ENCODE measurements at places on chromosomes 11 and 22.

GRCh38 chr11:74466916-74467885, at the start of gene KCNE3:
Gene KCNE3, minus strand, starts transcription at chr11:74467549. Its CDS starts 9,986 bp downstream, at chr11:74457563.
- no peak for DNase-seq

DNA sequence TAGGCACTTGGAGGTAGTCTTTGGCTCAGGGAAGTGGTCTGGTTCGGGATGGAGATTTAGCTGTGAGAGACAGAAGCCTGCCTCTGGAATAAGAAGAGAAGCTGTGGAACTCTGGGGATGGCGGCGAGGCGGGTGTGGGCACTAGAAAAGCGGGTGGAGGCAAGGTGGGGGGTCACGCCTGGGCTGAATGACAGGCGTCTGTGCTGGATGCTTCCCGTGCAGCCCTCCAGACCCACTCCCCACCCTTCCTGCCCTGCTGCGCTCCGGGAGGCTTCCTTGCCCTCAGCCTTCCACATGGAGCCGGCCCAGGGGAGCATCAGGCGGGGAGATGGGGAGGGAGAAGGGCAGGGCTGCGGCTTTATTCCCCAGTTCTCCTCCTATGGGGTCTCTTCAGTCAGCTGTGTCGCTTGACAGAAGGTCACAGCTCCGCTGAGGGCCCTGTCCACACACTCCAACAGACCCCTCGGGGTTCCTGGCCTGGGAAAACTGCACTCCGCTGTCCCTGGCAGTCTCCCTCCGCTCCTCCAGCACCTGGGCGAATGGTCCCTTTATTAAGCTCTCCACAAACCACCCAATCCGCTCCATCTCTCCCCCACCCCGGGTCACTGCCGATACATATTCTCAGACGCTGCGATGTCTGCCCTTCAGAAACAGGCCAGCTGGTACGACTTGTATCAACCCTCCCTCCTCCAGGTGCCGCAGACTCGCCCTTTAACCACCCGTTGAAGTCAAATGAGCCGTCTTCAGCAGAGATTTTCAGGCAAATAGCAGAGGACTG, 6.2 kb downstream of the DNAJB13 start:
- peak; percentile 14 for DNase-seq

DNA sequence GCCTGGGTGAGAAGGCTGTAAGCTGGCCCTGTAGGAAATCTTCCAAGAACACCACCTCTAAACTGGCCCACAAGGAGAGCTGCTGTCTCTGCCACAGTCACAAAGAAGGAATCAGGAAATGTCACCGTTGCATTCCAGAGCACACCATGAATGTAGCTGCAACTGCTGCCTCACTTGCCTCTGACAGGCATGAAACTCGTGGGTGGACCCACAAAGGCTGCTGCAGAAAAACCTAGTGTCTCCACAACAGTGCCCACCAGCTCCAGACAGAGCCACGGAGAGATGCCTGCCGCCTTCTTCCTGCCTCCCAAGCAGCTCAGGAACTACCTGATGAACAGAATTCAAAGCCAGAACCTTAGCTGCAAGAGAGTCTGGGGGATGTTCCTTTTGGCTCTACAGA, 10.5 kb downstream of the DNAJB13 start:
- no peak for DNase-seq

- no peak for DNase-seq
Measured at GRCh38 chr11:112343368-112344039, 82.8 kb upstream of the PLET1 start.

DNA sequence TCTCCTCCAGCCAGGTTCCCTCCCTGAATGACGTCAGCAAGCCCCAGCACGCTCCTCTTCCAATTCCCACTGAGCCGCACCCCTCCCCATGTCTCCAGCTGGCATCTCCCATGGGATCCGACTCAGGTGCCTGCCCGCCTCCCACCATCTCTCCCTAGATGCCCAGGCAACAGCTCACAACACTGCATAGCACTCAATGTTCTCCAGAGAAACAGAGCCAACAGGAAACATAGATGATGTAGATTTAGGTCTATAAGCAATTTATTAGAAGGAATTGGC, 532.3 kb downstream of the BRD1 start:
- no peak for DNase-seq

- DNase-seq: no peak
Measured at GRCh38 chr11:29019960-29020683, 911.9 kb downstream of the METTL15 start.

DNA sequence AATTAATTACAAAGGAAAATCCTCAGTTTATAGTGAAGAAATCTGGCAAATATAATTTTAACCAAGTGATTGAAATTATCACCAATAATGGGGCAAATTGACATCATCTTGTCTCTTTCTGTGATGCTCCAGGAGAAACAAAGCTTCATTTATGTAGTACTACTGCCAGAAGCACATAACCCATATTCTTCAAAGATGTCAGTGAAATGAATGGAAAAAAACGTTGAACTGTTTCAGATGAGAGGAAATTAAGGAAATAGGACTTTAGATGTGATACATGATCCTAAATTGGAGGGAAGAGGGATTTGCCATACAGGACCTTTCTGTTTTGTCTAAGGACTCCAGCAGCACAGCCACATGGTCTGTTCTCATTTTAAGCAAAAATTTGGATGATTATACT, 57.6 kb downstream of the PPP6R3 start:
- peak; percentile 67 for DNase-seq

DNA sequence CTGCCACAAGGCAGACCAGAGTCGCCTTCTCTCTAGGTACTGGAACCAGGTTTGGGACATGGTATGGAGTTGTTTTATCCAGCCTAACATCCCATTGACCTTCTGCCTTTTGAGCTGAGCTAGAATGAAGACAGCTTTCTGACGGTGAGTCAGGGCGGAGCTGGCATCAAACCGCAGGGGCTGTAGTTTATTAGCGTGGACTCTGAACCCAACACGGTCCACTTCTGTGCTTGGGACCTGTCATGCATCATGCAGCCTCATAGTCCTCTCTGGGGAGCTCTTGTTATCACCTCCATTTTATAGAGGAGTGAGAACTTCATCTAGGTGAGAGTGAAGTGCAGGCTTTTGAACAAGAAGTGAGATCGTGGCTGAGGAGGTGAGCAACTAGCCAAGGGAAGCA, 8.3 kb downstream of the GAL3ST1 start:
- DNase-seq: no peak

GRCh38 chr22:39219071-39220039, 25.4 kb downstream of the PDGFB start:
- no peak for DNase-seq

- DNase-seq: no peak
Measured at GRCh38 chr11:27596802-27597201, 90.2 kb upstream of the LIN7C start.

DNA sequence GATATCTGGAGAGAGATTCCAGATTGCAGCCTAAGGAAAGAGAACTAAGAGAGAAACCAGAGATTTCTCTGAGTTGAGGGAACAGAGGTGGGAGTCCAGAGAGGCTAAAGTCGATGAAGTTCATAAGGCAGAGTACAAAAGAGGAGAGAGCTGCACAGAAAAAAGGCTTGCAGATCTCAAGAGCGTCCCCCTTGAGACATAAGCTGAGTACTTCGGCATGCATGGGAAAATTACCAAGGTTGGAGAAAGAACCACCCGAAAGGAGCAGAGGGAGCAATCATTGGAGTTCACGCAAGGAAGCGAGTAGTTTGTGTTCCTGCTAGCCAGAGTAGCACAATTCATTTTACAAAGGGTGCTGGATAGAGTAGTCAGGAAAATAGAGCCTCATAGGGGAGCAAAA, 293.5 kb downstream of the TMEM135 start:
- no peak for DNase-seq

DNA sequence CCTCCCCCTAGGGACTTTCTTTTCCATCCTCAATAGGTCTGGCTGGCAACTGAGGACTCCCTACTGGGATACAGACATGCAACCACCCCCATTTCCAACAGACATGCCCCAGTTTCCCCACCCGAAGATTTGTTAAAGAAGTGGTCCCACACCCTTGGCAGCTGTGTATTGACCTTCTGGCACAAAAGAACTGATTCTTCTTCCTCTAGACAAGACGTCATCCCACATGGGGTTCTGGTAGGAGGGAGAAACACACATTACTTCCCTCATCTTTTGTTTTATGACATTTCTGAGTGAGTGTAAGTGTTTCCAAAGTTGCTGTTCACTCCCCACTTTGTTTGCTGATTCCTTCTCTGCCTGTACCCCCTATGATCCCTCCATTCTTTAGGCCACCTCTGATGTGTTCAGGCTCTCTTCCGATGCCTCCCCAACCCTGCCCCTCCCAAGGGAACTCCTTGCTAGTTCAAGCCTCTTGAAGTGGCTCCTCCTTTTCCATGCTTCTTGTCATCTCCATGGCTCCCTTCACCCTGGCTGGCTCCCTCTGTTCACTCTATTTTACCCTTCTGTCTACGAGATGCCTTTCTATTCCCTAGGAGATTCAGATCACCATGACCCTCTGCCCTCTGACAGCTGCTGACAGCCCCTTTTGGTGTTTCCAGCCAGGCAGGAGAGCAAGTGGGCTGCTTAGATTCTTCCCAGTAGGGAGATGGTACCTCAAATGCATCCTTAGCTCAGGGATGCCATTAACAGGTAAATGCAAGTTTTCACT, 4.3 kb downstream of the KIRREL3 start:
- no peak for DNase-seq

GRCh38 chr11:44542372-44542771, 23.1 kb upstream of the CD82 start:
- no peak for DNase-seq

DNA sequence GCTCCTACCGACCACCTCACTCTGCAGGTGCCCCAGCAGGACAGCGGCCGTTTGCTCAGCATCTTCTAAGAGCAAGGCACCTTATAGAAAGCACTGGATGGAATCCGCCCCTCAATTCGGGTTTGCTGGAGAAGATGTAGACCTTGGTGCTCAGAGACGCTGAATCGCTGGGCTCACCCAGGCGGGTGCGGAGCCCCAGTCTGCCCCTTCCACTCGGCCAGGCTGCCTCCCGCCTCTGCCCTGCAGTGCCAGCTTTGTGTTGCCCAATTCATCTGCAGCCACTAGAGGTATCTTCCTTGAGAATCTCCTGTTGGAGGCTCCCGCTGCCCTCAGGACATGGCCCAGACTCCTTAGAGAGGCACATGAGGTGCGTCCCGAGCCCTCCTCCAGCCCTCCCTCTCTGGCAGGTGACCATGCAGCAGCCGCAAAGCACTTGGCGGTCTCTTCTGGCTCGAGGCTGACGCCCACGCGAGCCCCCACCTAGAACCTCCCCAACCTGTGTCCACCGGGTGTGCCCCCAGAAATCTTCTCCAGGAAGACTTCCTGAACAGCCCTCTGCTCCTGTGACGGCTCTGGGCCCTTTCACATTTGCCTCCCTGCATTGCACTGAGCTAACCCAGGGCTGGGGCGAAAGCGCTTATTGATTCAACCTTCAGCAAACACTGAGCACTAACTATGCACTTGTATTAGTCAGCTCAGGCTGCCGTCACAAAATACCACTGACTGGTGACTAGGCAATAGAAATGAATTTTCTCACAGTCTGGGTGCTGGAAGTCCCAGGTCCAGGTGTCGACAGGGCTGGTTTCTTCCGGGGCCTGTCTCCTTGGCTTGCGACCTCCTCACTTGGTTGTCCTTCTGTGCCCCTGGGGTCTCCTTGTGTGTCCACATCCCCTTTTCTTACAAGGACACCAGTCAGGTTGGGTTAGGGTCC, 117.5 kb downstream of the WNT7B start:
- no peak for DNase-seq

GRCh38 chr22:19506212-19506611, 18.0 kb downstream of the CLDN5 start:
- DNase-seq: no peak

GRCh38 chr11:62715150-62716130, 8.0 kb downstream of the GNG3 start:
- DNase-seq: no peak

DNA sequence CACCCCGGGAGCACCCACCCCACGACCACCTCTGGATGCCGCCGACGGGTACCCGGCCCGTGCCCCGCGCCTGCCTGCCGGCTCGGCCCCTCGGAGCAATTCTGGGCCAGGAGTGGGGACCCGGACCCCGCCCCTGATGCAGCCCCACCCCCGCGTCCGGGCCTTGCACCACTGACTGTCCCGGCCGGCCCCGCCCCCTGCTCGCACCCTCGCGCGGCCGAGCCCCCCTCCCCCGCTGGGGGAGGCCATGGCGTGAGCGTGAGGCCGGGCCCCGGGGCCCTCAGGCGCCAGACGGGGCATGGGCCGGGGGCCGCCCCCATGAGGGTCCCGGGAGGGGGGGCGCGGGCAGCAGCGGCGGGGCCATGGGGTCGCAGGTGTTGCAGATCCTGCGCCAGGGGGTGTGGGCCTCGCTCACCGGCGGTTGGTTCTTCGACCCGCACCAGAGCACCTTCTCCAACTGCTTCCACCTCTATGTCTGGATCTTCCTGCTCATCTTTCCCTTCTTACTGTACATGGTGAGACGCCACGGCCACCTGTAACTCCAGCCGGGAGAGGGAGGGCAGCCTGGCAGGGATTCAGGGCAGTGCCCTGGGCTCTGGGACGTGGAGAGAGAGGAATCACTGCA, 486 bp downstream of the PCNX3 start:
- DNase-seq: no peak

DNA sequence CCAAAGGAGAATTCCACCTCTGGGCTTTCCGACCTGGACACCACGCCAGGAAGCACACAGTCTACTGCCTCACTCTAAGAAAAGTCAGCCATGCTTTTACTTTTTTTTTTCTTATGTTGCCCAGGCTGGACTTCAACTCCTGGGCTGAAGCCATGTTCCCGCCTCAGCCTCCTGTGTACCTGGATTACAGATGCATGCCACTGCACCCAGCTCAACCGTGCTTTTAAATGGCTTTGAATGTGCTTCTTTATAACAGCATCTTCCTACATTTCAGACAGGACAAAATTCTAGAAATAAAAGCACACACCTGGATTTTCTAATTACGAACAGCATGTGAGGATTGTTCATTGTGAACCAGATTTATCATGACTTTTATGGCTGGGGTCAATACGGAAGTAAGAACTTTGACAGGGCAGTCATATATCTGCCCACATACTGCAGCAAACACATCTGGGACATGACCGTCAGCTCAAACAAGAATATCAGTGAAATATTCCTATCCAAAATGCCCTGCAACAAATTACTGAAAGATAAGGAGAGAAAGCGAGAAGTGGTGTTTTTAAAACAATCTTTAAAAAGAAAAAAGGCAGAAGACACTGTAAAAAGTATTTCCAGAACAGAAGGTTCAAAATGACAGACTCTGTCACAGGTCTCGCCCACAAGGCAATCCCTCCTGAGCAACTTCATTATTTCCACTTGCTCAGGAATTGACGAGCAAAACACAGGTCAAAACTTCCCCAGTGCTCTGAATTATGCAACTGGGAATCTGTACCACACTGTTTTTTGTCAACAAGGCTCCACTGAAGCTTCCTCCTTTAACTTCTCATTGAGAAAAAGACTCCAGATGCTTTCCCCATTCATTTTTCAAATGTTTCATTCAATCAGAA, 42.1 kb downstream of the PACSIN2 start:
- DNase-seq: no peak

All from NCI-H526 treated with DMSO at 0.1 percent for 48 hours (cell line).